ENCODE measurements at places on chromosomes 1 and 21.

GRCh38 chr21:44932408-44933181 is 7.2 kb upstream of the SLX9 start:
- no peak for DNase-seq

GRCh38 chr1:160641323-160642280 is 5.2 kb downstream of the SLAMF1 start:
- DNase-seq = no peak

DNA sequence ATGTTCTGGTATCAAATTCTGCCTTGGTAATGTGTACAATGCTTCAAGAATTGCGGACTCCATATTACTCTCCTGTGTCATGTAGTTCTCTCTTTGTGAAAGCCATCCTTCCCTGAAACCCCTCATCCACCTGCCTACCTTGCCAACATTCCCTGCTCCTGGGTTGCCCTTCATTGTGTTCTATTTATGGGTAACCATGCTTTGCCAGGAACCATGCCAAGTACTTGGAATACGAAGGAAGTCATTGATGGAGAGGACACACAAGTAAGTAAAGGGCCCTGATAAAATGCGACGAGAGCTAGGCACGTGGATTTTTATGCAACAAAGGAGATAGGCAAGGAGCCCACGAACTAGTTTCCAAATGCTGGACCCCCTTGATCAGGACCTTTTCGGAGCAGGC is 300.8 kb downstream of the DISC1 start:
- no peak for DNase-seq

- no peak for DNase-seq
Observed at GRCh38 chr1:34500451-34500850, 254.4 kb upstream of the GJB5 start.

DNA sequence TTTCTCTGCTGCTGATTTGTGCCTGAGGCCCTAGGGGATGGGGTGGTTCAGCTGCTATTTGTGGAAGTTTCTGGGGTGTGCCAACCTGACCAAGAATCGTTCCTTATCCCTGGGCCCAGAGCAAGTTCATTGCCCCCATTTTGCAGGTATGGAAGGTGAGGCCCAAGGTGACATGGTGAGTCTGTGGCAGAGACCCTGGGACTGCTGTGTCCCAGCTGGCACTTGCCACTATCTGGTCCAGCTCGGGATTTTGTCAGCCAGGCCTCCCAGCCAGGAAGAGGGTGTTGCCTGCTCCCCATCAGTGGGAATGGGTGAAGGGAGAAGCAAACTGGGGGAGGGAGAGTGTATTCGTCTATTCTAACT is 18.9 kb upstream of the LRP8 start:
- no peak for DNase-seq

- DNase-seq = no peak
Observed at GRCh38 chr1:22163564-22163963, 20.7 kb upstream of the WNT4 start.
